ENCODE measurements at places on chromosomes 7 and 10. TPM values are rescaled to one million over a fixed set of nuclear protein-coding genes. Genes with fewer than 3 reads are reported as not detected.

EN2 gene
- 0.37 TPM for total RNA-seq

IL2RA gene
- not detected for total RNA-seq

PRLHR gene
- not detected for total RNA-seq

EGFR gene
- 40.8 TPM for total RNA-seq

PROSER2 gene
- 2.1 TPM for total RNA-seq

KCNH2 gene
- total RNA-seq: not detected

OLAH gene
- total RNA-seq: not detected

TBX20 gene
- total RNA-seq: 53.6 TPM

FAM25C gene
- total RNA-seq: not detected

ZNF727 gene
- 0.20 TPM for total RNA-seq

NME8 gene
- total RNA-seq: not detected

MEIG1 gene
- total RNA-seq: not detected

CPXM2 gene
- 0.75 TPM for total RNA-seq

WASHC2A gene
- 31.9 TPM for total RNA-seq
